ENCODE measurements at places on chromosomes 5 and 9. TPM values are rescaled to one million over a fixed set of nuclear protein-coding genes. Genes with fewer than 3 reads are reported as not detected.

The MEGF10 gene
- not detected for total RNA-seq

The CMYA5 gene
- total RNA-seq: 0.09 TPM

The SLC22A4 gene
- 4.9 TPM for total RNA-seq

The RANBP17 gene
- total RNA-seq: 1.6 TPM

The GRIN3A gene
- not detected for total RNA-seq

The CCNI2 gene
- 0.07 TPM for total RNA-seq

The PCDHA9 gene
- total RNA-seq: not detected

The PTPDC1 gene
- 3.0 TPM for total RNA-seq

The SLC36A2 gene
- total RNA-seq: not detected

The BNC2 gene
- 8.1 TPM for total RNA-seq

The CNTNAP3 gene
- total RNA-seq: 12.3 TPM

The DOK3 gene
- 3.9 TPM for total RNA-seq

The PTGER4 gene
- total RNA-seq: 7.6 TPM

The NIM1K gene
- total RNA-seq: 0.26 TPM

The MEF2C gene
- total RNA-seq: not detected

The MELK gene
- total RNA-seq: 71.7 TPM

The ABLIM3 gene
- 21.0 TPM for total RNA-seq

The SV2C gene
- total RNA-seq: not detected

The MAMDC2 gene
- 0.34 TPM for total RNA-seq

The AUH gene
- 10.4 TPM for total RNA-seq

The NCS1 gene
- 53.2 TPM for total RNA-seq

The CDC20B gene
- 0.08 TPM for total RNA-seq

The DBH gene
- total RNA-seq: not detected

The PCDHGC5 gene
- 0.03 TPM for total RNA-seq

The PRRX2 gene
- 5.6 TPM for total RNA-seq

The NXNL2 gene
- total RNA-seq: 0.52 TPM

The C9orf153 gene
- total RNA-seq: 0.25 TPM

The ZNF883 gene
- total RNA-seq: 1.1 TPM

The CNTNAP3B gene
- total RNA-seq: 10.3 TPM

The GCNT4 gene
- 0.33 TPM for total RNA-seq

The TLE1 gene
- 77.0 TPM for total RNA-seq

The SLC6A7 gene
- 0.02 TPM for total RNA-seq

The SOHLH1 gene
- not detected for total RNA-seq

The TTC23L gene
- total RNA-seq: 0.21 TPM

The SPATA31C1 gene
- total RNA-seq: not detected

Data from A549 treated with dexamethasone at 1 μM for 4 hours (cell line).